NCI-H69 (cell line): ENCODE measurements at places on chromosomes 1 and 21.

- no peak for DNase-seq
Observed at GRCh38 chr1:210697185-210697584, 368.5 kb downstream of the HHAT start.

DNA sequence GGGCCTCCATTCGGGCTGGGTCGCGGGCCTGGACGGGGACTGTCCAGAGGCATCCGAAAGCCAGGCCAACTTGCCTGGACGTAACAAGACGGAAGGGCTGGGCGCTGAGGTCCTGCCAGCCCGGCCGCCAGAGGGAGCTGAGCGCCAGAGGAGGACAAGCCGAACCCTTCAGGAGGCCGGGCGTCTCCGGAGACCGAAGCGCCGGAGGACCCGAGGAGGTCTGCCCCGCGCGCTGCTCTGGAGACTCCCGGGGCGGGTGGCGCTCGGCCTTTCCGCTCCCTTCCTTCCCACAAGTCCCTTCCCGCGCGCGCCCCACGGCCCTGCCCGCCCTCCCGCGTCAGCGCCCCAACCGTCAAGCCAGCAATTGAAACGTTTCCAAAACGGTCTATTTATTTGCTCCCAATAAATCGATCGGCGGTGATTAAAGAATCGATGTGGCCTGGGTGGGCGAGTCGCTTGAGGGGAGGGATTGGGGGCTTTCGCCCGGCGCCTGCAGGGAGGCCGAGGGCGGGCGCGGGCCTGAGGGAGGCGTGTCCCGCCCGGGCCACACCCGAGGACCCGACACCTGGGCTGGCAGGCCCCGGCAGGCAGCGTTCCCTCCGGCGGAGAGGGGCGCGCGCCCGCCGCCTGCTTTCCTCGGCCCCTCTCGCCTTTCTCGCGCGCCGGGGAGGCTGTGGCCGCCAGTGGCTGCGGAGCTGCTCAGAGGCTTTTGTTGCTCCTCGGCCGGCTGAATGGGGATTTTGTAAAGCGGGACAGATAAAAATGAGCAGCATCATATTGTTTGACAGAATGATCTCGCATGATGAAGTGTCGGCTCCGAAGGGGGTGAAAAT lies 5.2 kb upstream of the FOXD3 start:
- peak; percentile 86 for DNase-seq

GRCh38 chr1:225318706-225319575 lies 108.9 kb downstream of the LBR start:
- DNase-seq: peak; percentile 67

GRCh38 chr1:159641221-159641620 lies 53.6 kb downstream of the APCS start:
- DNase-seq: no peak

GRCh38 chr21:20026543-20026942 lies 971.7 kb upstream of the NCAM2 start:
- no peak for DNase-seq

DNA sequence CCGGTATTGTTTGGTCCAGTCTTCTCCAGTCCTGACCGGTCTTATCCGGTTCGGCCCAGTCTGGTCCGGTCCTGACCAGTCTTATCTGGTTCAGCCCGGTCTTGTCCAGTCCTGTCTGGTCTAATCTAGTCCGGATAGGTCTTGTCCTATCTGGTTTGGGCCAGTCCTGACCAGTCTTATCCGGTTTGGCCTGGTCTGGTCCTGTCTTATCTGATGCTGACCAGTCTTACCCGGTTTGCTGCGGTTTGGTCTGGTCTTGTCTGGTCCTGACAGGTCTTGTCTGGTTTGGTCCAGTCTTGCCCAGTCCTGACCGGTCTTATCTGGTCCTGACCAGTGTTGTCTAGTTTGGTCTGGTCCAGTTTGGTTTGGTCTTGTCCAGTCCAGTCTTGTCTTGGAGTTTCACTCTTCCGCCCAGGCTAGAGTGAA lies 30.1 kb downstream of the DHX9 start:
- no peak for DNase-seq

DNA sequence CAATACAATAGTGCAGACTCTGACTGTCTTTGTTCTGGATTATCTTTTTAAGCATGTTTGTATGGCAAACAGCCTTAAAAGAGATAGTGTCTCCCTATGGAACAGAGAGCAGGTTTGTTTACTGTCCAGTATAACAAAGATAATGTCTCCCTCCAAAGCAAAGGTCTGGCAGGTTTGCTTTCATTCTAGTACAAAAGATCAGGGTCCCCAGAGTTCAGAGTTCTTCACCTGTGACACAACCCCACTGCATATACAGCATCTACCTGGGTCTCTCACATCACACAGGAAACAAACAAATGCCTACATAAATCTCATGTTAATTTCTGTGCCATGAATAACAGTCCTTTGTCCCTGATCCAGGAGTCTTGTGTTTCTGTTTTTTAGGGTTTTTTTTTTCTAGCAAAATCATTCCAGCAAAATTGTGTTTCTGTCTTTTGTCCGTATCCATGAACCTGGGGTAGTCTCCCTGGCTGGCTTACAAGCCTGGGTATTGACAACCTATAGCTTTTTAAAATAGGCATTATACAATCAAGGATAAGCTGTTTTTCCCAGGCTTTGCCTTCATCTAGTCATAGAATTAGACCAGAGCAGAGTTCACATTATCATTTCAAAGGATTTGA lies 89.4 kb upstream of the PTBP2 start:
- no peak for DNase-seq

DNA sequence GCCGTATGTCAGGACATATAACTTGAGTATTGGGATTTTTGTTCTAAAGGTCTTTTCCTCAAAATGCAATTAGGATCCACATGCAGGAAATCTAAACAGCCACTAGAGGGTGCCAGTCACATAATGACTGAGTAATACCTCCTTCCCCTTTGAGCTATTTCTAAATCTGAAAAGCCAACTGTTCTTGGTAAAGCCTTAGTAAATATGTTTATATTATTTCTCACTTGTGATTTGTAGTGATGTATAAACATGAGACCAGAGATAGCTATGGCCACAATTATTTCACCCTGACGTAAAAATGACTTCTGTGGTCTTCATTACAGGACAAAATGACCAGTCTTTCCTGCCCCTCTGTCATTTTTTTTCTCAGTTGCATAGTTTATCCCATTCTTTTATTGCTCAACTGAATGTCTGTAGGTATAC lies 41.0 kb upstream of the DR1 start:
- peak; percentile 63 for DNase-seq

GRCh38 chr1:167935216-167936067 lies 1.0 kb upstream of the DCAF6 start:
- peak; percentile 83 for DNase-seq

DNA sequence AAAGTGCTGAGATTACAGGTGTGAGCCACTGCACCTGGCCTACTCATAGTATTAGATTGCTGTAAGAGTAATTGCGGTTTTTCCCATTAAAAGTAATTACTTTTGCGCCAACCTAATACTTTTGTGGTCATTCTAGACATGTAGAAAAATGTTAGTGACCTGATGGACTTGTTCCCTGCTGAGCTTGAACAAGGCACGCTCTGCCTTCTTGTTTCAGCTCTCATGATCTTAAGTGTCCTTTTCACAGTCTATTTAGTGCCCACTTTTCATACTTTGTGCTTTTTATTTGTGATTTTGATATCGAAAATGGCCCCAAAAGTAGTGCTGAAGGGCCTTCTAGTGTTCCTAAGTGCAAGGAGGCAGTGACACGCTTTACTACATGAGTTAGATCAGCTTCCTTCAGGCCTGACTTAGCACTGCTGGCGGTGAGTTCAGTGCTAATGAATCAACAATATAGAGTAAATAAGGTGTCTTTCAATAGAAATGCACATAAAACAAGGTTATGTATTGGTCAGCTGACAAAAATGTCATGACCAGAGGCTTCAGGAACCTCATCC lies 5.6 kb upstream of the RD3 start:
- peak; percentile 38 for DNase-seq

GRCh38 chr1:227739636-227740035 lies 4.4 kb downstream of the SNAP47 start:
- DNase-seq: no peak

GRCh38 chr1:66380452-66381212 lies 153.3 kb upstream of the SGIP1 start:
- no peak for DNase-seq

GRCh38 chr1:230083746-230084407 lies 16.8 kb downstream of the GALNT2 start:
- no peak for DNase-seq

DNA sequence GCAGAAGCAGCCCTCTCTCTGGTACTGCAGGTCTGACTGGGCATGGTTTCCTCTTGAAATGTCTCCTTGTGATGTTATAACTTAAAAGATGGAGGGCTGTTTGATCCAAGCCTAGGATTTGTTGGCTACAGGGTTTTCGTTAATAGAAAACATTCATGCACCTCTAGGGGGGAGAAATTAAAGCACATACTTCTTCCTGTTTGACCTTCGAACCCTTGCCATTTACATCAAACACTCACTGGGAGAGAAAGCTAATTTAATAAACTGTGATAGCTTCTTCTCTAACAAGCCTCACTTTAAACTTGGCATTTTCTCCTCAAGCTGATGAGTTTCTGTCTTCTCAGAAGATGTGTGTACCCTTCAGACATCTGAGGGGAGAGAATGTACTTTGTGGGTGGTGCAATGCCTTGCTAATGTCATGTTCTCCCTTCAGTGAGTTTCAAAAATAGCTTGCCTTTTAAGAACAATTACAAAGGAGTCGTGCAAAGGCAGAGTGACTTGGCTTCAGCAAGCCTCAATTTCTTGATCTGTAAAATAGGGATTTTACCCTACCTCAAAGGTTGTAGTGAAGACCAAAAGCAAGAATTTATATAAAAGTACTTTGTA lies 20.4 kb downstream of the CACHD1 start:
- peak; percentile 39 for DNase-seq

DNA sequence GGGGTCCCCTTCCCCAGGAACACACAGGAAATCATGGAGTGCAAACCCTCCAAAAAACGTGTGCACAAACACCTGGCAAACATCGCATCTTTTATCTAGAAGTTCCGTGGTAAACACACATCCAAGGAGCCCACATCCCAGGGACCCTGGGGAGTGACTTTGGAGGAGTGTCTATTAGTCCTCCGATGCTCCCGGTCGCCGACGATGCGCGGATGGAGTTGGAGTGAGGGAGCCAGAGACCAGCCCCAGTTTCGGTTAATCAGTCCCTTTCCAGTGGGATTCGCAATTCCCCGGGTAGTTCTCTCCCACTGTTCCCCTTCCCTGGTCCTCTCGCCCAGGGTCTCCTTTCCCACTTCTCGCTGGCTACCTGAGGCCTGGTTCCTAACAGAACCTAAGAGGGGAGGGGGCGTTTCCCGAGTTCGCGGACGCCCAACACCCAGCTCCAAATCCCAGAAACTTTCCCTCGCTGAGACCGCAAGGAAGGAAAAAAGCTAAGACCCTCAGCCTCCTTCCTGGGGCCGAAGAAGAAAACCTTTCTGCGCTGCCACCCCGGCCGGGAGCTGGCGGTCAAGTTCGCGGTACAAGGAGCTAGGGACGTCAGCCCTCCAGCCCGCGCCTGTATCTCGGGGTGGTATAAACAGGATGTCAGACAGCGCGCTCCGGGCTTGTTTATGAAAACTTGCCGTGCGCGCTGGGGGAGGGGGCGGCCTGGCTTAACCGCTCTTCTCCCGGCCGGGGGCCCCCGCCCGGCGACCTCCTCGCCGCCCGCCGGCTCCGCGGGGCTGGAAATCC lies 787 bp downstream of the JAK1 start:
- peak; percentile 67 for DNase-seq

- no peak for DNase-seq
Observed at GRCh38 chr1:1094981-1095380, 20.9 kb upstream of the RNF223 start.

GRCh38 chr1:246182149-246182851 lies 324.8 kb downstream of the SMYD3 start:
- no peak for DNase-seq

DNA sequence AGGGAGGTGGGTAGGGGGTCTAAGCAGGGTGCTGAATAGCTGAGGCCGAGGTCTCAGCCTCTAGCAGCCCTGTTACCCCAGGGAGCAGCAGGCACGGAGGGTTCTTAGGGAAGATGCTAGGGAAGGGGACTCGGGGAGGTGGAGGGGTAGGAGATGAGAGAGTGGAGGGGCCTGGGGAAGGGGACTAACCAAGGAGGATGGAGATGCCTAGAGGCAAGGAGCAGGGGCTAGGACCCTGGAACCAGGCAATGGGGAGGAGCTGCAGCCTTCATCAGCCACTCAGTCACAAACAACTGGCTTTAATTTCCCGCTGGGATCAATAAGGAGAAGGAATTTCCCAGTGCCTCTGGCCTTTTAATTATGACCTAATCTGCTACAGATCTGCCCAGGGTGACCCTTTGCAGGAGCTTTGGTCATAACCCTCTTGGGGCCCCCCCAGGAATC lies 2.9 kb upstream of the CRABP2 start:
- DNase-seq: no peak

DNA sequence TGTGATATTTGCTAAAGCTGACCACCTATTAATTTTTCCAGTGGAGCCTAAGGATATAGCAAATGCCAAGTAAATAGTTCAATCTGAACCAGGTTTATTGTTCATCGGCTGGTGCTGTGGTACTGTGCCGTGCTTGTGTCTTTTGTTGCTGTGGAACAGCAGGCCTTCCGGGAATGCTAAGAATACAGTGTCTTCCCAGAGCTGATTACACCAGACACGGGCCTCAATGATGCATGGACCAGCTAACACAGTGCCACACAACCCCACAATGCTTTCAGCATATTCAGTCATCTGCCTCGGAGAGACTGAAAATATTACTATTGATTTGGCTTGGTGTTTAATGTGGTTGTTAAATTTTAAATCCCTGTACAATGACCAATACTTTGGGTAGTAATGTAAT lies 415.4 kb downstream of the PTBP2 start:
- no peak for DNase-seq

DNA sequence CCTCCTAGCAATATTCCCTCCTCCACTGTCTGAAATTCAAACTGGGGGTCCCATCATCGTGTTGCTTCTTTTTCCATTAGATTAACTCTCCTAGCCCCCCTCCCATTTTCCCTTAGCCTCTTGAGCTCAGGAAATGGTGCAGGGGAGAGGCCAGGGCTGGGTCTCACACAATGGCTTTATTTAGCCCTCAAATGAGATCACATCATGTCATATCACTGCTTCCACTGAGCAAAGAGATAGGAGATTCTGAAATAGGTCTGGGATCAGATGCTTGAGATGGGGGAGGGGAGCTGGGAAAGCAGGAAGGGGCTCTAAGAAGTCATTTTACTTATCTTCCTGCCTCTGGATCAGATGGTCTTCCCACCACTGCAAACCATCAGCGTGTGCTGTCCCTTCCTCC lies 17.8 kb upstream of the ARHGEF2 start:
- no peak for DNase-seq

- peak; percentile 96 for DNase-seq
Observed at GRCh38 chr1:244154872-244155531, 103.9 kb downstream of the ZBTB18 start.

GRCh38 chr1:156146769-156147405 lies 6.5 kb upstream of the SEMA4A start:
- peak; percentile 58 for DNase-seq

DNA sequence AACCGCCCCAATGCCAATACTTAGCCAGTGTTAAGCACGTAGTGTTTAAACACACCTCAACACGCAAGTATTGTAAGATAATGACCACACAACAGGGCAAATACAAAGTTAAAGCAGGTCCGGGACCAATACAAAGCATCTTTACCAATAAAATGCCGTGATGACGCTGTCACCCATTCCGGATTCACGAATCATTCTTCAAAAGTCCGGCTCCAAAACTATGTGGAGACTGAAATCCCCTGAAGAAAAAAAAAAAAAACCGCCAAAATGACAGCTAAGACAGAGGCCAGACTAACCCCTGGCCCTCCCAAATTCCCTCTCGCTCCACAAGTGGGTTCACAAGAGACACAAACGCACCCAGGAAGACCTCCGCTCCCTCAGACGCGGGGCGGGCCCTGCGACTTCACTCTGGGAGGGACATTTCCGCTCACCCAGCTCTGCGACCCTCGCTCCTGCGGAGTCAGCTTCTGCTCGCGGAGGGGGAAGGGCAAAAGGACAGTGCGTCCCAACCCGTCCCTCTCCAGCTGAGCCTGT lies 625 bp upstream of the DARS2 start:
- no peak for DNase-seq
